ENCODE measurements at places on chromosomes 6 and 20. TPM values are rescaled to one million over a fixed set of nuclear protein-coding genes. Genes with fewer than 3 reads are reported as not detected.

Gene FNDC1
- polyA plus RNA-seq, result 0.02 TPM

Gene ARFGEF3
- 0.20 TPM for polyA plus RNA-seq

Gene TFAP2A
- 28.8 TPM for polyA plus RNA-seq

Gene OR2H1
- not detected for polyA plus RNA-seq

Gene HDAC2
- 34.0 TPM for polyA plus RNA-seq

Gene PGC
- 13.4 TPM for polyA plus RNA-seq

Gene MMP24
- 0.10 TPM for polyA plus RNA-seq

Gene MYB
- 2.5 TPM for polyA plus RNA-seq

All from esophagus (tissue), 2 donors.